ENCODE measurements at places on chromosomes 5 and 9.

DNA sequence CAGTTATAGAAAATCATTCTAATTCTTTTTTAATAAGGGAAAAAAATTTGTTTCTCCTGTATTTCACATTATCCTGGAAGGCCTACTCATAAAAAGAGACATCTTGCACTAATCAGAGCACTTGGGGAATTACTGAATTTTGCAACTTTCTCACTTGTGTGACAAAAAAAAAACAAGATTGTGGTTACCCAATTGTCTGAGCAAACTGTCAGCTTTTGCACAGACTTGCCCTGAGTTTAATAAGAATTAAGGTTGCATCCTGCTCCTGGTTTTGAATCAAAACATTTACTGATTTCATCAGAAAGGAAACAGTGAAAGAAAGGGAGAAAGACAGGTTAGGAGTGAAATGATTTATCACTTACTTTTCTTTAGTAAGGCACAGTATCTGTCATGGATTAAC lies 10.6 kb upstream of the SH3RF2 start:
- DNase-seq = no peak

- no peak for DNase-seq
Observed at GRCh38 chr9:132230605-132231004, 68.7 kb downstream of the NTNG2 start.

GRCh38 chr9:72902268-72902667 lies 50.6 kb downstream of the ALDH1A1 start:
- DNase-seq = no peak

GRCh38 chr9:90037146-90037797 lies 432.5 kb downstream of the GADD45G start:
- no peak for DNase-seq

DNA sequence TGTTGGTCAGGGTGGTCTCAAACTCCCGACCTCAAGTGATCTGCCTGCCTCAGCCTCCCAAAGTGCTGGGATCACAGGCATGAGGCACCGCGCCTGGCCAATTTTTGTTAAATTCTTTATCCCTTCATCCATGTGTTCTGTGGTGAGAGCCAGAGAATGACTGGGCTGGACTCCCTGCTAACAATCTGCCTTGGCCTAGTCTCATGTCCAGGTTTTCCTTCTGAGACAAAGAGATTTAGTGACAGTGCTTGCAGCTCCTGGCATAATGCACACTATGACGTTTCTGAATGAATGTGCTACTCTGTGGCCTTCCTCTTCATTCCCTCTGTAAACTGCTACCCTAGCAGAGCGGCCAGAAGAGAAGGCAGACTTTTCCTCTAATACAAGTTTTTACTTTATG lies 79.3 kb downstream of the FOXD1 start:
- DNase-seq = no peak

DNA sequence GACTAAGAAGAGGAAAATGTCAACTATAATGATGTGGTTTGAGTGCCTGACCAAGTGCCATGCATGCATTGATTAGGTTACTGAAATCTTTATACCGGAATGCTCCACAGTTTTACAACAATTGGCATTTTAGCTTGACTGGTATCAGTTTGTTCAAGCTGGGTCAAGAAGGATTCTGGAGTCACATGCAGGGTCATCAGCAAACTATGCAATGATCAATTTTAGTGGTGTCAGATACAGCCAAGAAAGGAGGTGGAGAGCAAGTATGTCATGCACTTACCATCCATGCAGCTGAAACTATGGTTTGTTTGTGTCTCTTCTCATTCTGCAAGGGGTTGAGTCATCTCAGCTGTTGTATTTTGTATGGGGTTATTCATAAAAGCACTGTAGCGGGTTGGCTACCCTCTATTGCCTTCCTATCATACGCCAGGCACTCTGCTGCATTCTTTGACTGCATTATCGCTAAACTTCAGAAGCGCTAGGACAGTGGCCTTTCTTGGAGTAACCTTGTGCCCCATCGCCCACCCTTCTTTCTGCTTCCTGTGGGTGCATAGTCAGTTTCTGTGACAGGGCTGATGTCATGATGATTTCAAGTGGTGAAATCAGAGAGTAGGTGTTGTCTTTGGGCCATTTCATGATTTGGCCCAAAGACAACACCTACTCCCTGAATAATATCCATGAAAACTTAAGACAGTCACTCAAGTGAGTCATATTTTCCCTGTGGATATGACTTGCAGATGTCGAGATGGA lies 145.4 kb downstream of the MTX3 start:
- no peak for DNase-seq

DNA sequence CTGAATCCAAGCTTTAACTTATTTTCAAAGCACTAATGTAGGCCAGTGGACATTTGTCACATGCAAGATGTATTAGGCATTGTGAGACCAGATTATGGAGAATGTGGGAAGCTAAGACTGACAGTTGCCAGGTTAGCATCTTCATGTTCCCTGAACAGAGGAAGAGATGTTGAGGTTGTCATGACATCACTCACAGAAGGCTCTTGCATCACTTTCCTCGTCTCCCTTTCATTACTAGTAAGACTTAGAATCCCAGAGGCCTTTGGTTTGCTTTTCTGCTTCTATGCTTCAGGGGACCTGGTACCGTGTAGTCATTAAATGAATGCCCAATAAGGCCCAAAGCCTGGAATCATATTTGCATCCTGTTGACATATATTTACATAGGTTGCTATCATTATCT lies 76.4 kb upstream of the RPS23 start:
- DNase-seq = no peak

- no peak for DNase-seq
Observed at GRCh38 chr5:67085616-67086015, 111.0 kb downstream of the CD180 start.

- no peak for DNase-seq
Observed at GRCh38 chr5:141491323-141492167, 2.7 kb downstream of the PCDHGC5 start.

DNA sequence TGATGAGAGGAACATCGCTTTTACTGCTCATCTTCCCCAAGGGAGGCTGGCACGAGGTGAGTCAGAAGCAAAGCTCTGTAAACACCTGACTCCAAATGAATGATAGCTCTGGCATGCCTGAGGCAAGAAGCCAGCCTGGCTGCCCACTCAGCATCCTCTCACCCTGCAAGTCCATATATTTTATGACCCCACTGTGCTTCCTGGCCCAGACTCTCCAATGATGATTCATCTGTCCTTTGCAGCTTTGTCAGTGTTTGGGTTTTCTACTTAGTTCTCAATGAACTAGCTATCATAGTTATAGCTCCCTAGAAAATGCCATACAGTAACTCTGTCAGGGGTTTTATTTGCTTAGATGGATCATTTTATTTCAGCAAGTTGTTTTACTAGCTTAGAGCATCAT lies 52.1 kb upstream of the FSTL4 start:
- DNase-seq = no peak

DNA sequence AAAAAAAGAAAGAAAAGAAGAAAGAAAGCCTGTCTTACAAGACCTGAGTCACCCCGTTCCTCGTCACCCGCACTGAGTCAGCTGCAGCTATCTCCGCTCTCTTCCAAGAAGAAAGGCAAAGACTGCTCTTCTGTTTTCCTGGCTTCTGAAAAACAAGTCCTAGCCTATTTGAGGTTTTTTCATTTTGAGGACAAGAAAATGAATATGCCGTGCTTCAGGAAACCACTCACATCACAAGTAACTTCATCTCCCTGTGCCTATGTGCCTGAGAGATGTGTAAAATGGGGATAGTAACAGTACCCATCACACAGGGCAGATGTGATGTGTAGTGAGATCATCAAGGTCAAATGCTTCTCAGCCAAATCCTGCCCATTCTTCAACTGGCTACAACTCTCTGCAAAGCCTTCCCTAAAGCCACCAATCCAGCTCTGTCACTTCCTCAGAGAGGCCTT lies 78.4 kb downstream of the GLDC start:
- no peak for DNase-seq

DNA sequence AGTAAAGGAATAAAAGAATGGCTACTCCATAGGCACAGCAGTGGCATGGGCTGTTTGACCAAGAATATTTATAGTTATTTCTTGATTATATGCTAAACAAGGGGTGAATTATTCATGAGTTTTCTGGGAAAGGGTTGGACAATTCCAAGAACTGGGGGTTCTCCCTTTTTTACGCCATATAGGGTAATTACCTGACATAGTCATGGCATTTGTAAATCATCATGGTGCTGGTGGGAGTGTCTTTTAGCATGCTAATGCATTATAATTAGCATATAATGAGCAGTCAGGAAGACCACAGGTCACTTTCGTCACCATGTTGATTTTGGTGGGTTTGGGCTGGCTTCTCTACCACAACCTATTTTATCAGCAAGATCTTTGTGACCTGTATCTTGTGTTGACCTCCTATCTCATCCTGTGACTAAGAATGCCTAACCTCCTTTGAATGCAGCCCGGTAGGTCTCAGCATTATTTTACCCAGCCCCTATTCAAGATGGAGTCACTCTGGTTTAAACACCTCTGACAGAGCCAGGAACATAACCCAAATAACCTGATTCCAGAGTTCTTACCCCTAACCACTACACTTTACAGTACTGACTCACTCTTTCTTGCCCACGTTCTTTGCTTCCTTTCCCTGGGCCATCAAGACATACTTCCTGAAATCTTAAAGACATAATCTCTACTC lies 25.0 kb upstream of the MRPS30 start:
- no peak for DNase-seq
